ENCODE measurements at places on chromosomes 7 and 10.

- no peak for DNase-seq
Measured at GRCh38 chr10:123942114-123942861, 50.7 kb upstream of the CPXM2 start.

DNA sequence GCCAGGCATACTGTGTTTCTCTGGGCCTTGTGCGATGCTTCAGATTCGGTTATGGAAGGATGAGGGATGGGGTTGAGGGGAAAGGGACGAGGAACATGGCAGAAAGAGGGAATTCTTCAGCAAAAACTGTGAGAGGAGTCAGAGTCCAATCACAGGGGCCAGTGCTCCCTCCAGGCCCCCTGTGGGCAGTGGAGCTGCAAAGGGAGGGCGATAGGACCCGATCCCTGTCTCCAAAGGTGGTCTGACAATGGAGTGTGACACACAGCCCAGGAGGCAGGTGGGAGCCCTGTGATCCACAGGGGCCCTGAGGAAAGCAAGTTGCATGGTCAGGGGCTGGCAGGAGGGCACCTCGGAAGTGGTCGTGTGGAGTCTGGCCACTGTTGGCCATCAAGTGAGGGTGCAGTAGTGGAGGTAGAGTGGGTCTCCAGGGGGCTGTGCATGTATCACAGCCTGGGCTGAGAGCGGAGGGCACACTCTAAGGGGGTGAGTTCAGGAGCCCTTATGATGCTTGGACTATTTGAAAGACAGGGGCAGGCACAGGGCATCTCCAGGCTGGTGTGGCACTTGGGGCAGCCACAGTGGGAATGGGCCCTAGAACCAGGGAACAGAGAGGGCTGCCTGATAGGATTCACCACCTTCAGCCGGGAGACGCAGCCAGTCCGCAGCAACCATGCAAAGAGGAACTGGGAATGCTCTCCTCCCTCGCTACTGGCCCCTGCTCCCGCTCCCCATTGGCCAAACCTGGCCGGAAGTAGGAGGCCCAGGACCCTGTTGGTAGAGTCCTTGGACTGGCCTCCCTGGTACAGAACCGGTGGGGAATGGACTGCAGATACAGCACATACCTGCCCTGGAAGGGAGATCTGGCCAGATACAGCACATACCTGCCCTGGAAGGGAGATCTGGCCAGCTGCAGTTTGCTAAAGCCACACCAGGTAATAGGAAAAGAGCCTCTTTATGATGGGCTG, 115.9 kb downstream of the ADCY1 start:
- no peak for DNase-seq

DNA sequence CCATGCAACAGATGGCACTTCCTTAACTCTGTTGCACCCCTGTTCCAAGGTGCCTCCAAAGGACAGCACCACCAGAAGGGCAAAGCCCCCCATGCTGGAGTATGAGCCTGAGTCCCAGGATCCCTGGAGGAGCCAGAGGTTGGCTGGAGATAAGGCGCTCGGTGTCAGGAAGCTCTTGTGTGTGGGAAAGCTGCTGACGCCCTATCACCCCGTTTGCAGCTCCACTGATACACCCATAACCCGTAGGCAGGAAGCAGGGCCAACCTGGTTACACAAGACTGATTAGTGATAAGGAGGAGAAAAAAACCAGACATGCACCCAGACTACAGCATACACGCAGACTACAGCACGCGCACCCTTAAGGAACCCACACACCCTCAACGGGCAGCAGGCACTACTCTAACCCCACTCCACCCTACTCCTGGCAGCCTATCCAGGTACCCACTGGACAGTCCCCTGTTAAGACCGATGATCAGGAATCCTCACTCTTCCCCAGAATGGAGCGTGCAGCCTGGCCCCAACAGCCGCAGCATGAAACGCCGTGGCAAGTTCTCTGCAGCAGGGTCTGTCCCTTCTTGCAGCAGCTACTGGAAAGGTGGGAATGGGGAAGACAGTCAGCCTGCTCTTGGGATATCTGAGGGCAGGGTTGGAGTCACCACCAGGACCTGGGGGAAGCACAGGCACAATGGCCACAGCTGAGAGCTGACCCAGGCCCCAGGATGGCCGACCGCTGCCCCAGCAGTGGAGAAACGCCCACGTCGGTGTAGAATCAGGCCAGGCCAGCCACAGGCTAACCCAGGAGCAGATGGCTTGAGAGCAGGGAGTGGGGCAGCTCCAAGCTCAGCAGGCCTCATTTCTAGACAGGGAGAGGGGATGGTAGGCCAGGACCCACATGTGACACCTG, 38.3 kb upstream of the TUBB8 start:
- no peak for DNase-seq

DNA sequence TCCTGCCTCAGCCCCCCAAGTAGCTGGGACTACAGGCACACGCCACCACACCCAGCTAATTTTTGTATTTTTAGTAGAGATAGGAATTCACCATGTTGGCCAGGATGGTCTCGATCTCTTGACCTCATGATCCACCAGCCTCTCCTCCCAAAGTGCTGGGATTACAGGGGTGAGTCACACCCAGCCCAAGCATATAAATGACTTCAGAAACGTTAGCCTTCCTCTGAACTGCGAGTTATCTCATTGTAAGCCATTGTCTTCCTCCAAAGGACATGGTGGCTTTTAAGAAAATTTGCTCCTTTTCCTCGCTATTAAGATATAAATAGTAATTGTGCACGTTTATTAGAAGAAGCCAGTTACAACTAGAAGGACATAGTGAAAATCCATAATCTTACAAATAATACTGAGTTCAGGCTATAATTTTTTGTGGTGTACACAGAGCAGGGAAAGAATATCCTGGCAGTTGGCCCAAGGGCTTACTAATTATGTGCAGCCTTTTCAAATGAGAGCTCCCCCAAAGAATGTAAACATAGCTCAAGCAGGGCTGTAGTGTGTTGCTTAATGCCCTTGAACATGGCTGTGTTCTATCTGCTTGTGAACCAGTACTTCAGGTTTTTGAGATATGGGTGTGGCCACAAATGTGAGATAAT, 495.8 kb downstream of the PARD3 start:
- no peak for DNase-seq

- no peak for DNase-seq
Measured at GRCh38 chr7:874031-874749, 2.2 kb upstream of the GET4 start.

- DNase-seq = no peak
Measured at GRCh38 chr7:106916679-106917078, 51.6 kb downstream of the PIK3CG start.

DNA sequence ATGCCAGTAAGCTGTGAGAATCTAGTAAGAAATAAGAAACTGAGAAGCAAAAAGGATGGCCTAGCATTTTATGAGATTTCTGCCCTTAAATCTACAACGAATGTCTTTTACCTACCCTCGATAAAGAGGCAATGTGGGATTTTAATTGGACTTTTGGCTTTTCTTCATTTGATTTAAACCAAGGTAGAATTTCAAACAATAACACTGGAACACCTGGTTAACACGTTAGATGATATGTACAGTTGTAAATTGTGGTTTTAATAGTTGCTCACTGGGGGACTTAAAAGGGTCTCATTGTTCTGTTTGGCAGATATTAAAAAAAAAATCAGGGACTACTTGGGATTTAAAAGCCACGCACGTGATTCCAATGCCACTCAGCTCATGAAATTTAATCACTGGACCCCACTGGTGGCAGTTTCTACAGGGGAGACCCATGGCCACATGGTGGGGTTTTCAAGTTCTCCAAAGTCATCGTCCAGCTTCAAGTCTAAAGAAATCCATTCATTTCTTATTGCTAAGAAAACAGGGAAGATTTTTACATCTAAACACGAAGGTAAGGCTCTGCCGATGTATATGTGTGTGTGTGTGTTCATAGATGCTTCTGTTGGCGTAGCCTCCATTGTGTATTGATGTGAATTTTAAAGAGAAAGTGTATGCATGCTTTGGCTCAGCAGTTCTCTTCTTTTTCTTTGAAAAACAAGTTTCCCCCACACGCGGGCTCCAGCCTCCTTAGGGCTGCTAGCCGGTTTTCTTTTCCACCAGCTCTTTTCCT, 588.6 kb upstream of the MKI67 start:
- DNase-seq = no peak

- DNase-seq = no peak
Measured at GRCh38 chr7:136877990-136878389, 9.5 kb downstream of the CHRM2 start.

DNA sequence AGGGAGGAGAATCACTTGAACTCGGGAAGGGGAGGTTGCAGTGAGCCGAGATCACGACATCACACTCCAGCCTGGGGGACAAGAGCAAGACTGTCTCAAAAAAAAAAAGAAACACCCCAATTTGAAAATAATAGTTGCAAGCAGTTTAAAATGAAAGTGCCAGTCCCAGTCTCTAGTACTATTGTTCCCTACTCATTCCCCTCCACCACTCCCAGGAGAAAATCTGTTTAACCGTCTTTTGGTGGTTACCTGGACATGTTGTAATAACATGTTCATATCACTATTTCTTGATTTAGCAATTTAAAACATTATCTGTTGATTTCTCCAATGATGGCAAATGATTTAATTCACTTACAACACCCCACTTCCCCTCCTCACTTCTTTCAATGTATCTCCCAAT, 44.7 kb downstream of the KIFBP start:
- DNase-seq = no peak

GRCh38 chr7:16989811-16990413, 108.1 kb upstream of the AGR3 start:
- no peak for DNase-seq

GRCh38 chr7:30184791-30185487, 50.2 kb downstream of the MTURN start:
- DNase-seq = no peak

DNA sequence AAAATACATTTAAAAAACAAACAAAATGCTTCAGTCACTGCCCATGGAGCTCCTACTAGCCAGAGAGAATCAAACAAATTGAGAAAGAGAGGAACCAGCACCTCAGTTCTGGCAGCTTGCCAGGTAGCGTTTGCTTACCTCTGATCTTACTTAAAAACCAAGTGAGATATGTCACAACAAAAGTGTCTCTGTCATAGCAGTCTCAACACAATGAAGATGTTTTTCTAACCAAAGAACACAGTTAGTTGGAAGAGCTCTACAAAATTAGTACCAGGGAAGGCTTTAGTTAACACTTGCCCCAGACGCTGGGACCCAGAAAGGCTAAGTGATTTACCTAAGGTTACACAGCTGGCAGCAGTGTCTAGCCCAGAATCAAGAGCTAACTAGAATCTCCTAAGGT, 3.4 kb downstream of the DOCK4 start:
- DNase-seq = no peak

GRCh38 chr7:22499044-22499443, 944 bp downstream of the STEAP1B start:
- DNase-seq = no peak

- DNase-seq = no peak
Measured at GRCh38 chr7:2539031-2539911, 16.1 kb downstream of the BRAT1 start.

DNA sequence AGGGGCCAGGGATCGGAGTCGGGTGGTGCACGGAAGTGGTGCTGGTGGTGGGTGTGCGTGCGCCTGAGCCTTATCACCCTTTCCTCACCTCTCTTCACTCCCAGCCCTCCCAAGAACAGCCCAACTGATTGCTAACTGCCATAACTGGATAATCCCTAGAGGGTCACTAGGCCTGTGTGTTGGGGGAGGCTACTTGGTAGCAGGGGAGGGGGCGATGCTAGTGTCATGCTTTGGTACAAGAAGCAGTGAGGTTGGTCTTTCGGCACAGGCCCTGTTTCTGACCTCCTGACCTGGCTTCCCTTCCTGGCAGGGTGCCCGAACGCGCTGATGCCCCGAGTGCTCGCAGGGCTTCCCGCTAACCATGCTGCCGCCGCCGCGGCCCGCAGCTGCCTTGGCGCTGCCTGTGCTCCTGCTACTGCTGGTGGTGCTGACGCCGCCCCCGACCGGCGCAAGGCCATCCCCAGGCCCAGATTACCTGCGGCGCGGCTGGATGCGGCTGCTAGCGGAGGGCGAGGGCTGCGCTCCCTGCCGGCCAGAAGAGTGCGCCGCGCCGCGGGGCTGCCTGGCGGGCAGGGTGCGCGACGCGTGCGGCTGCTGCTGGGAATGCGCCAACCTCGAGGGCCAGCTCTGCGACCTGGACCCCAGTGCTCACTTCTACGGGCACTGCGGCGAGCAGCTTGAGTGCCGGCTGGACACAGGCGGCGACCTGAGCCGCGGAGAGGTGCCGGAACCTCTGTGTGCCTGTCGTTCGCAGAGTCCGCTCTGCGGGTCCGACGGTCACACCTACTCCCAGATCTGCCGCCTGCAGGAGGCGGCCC, 652 bp downstream of the KAZALD1 start:
- DNase-seq = peak; percentile 66

DNA sequence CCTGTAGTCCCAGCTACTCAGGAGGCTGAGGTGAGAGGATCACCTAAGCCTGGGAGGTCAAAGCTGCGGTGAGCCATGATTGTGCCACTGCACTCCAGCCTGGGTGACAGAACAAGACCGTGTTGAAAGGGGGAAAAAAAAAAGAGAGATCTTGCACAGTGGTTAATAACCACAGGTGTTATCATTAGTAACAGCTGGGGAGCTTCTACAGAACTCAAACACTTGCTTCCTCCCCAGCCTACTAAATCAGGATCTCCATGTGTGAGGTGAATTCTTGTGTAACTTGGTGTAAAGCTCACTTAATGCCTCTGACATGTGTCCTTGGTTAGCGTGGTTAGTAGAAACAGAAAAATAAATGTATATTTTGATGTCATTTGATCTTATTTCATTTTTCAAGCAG, 43.9 kb upstream of the BMS1 start:
- no peak for DNase-seq

GRCh38 chr10:12685261-12686058, 316.1 kb downstream of the CCDC3 start:
- no peak for DNase-seq

- no peak for DNase-seq
Measured at GRCh38 chr10:125424191-125424847, 258.6 kb downstream of the TEX36 start.

GRCh38 chr10:75223507-75223906, 12.2 kb downstream of the COMTD1 start:
- no peak for DNase-seq

- DNase-seq = no peak
Measured at GRCh38 chr10:70954381-70955176, 66.2 kb upstream of the PCBD1 start.

- no peak for DNase-seq
Measured at GRCh38 chr10:102982296-102982695, 64.2 kb downstream of the CNNM2 start.

GRCh38 chr10:93255546-93255945, 181.9 kb downstream of the CYP26A1 start:
- DNase-seq = no peak

DNA sequence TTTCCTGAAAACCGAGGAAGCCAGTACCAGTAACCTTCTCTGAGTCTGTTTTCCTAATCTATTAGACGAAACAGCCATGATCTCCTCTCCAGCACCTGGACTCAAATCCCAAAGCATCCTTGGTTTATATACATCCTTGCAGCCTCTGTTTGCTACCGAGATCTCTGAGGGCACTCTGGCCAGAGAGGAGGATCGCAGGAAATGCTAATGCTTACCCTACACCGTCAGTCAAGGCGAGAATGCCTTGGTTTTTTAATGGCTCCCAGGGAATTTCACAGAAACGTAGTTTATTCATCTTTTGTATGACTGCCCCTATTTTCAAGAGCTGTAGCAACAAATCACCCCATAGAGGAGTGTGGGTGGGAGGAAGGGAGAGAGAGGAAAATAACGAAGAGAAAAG, 91.5 kb upstream of the CALN1 start:
- DNase-seq = no peak
